ENCODE measurements at places on chromosomes 12 and 14.

GRCh38 chr12:68007033-68007432 is 17.8 kb downstream of the IFNG-AS1 start:
- DNase-seq, result no peak

- DNase-seq, result no peak
These were observed 291.4 kb upstream of the OR4E1 start for GRCh38 chr14:21965042-21965441.

GRCh38 chr14:93753647-93754046 is 34.6 kb downstream of the PRIMA1 start:
- DNase-seq, result no peak

DNA sequence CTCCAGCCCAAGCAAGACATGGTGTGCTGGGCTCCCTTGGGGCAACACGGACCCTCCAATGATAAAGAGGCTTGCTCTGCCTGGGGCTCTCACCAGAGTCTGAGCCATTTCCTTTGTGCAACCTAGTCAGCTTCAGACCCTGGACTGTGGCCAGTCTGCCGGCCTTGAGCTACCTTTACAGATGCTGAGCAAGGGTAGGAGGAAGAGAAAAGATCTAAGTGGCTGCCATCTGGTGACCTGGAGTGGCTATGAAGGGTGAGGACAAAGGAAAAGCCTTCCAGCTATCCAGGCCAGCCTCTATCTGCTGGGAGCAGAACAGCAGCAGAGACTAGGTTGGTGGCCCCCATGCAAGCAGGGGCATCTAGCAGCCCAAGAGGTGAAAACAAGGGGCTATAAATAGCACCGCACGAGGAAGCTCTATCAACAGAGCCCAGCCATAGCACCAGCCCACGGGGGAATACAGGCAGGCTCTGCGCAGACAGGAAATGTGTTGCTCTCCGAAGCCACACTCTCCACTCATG is 230.1 kb downstream of the FOXN3 start:
- DNase-seq, result no peak

- no peak for DNase-seq
These were observed 88.9 kb upstream of the NRXN3 start for GRCh38 chr14:78081245-78081644.
